CD8-positive, alpha-beta T cell (primary cell): ENCODE measurements at places on chromosomes 12 and 14.

- no peak for DNase-seq
These were observed 42.0 kb downstream of the GPATCH2L start for GRCh38 chr14:76193696-76194095.

- DNase-seq, result no peak
These were observed 40.9 kb upstream of the RERGL start for GRCh38 chr12:18130851-18131250.

DNA sequence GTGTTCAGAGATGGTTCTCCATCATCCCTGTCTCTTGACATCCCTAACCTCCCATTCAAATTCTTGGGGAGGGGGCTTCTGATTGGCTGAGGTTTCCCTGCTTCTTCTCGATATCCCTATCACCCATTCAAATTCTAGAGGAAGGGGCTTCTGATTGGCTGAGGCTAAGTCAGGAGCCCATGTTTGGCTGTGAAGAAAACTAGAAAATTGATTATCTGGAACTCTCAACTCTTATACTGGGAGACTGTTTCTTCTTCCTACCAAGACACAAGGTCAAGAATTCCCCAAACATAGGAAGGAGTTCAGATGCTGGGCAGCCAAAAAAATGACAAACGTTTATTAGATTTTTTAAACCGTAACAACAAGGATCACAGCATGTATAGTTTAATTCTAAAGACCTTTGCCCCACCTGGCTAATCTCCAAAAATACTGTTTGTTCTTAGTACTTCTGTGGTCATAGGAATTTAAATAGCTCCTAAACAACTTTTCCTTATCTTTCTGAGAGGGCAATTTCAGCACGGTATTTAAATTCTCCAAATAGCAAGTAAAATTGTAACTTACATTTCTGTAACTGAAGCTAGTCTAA, 26.4 kb downstream of the SPIC start:
- no peak for DNase-seq

DNA sequence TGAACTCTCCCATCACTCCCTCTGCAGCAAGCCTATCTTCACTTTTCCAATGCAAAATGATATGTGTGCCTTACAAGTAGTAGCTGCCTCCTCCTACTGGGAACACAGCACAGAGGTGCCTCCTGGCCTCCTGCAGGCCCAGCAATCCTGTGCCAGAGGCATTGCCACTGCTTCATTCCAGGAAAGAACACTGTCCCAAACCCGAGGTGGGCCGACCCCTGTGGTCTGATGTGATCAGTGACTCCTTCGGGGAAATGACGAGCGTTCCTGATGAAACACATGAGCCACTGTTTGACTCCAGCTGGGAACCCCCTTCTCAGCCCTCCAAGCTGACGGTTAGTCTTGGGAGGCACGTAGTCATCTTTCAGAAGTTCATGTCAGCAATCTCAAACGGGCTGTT, 19.5 kb downstream of the PSMC1 start:
- DNase-seq, result no peak

- no peak for DNase-seq
These were observed 430.9 kb downstream of the PCNX1 start for GRCh38 chr14:71338153-71338552.

DNA sequence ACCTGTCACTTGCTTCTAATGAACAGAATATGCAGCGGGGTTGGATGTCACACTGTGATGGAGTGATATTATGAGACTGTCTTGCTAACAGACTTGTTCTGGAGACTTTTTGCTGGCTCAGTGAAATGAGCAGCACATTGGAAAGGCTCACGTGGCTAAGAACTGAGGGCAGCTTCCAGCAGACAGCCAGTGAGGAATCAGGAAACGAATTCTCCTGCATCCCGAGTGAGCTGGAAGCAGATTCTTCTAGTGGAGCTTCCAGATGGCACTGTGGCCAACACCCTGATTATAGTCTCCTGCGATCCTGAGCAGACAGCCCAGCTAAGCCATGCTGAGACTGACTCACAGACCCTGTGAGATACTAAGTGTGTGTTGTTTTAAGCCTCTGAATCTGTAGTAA, 16.1 kb upstream of the TSPAN9 start:
- no peak for DNase-seq

DNA sequence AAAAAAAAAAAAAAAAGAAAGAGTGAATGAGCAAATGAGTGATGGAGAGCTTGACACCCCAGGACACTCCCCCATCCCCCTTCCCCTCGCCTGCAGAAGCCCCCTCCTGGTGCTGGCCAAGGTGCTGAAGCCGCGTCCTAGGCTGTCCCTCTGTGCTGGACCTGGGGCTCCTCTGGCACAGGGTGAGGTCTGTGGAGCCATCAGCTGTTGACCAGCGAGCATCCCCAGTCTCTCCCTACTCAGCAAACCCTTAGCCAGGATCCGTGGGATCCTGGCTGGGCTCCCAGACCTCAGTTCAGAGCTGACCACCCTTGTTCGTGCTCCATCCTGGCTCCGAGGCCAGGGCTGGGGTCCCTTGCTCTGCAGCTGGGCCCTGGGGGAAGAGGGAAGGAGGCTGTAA, 5.4 kb upstream of the KIF26A start:
- DNase-seq, result no peak

- no peak for DNase-seq
These were observed 12.3 kb downstream of the CAPS2 start for GRCh38 chr12:75317784-75318183.

DNA sequence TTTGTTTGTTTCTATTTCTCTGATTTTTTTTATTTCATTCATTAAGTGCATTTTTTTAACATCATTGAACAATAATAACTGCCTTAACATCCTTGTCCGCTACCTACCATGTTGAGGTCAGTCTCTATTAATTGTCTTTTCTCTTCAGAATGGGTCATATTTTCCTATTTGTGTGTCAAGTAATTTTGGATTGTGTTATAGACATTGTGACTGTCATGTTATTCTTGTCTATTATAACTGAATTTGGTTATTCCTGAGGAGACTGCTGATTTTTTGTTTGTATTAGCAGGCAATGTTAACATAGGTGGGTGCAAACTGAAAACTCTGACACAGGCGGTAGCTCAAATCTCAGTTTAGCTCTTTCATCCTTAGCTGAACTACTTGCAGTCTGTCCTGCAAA, 169.9 kb downstream of the DICER1 start:
- DNase-seq, result no peak

- no peak for DNase-seq
These were observed 2.6 kb downstream of the EGLN3 start for GRCh38 chr14:33948145-33948868.

DNA sequence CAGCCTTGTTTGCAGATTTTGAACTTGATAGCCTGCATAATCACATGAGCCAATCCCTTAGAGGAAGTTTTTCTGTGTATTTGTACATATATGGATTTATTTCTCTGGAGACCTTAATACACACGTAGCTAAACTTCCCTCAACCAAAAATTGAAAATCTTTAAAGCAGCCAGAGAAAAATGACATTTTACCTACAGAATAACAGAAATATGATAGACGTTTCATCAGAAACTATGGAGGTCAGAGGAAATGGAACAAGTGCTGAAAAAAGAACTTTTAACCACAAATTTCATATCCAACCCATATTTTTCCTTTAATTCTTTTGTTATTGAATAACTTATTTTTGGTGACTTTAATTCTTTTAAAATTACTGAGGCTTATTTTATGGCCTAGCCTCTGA, 177.7 kb downstream of the CCDC91 start:
- no peak for DNase-seq

DNA sequence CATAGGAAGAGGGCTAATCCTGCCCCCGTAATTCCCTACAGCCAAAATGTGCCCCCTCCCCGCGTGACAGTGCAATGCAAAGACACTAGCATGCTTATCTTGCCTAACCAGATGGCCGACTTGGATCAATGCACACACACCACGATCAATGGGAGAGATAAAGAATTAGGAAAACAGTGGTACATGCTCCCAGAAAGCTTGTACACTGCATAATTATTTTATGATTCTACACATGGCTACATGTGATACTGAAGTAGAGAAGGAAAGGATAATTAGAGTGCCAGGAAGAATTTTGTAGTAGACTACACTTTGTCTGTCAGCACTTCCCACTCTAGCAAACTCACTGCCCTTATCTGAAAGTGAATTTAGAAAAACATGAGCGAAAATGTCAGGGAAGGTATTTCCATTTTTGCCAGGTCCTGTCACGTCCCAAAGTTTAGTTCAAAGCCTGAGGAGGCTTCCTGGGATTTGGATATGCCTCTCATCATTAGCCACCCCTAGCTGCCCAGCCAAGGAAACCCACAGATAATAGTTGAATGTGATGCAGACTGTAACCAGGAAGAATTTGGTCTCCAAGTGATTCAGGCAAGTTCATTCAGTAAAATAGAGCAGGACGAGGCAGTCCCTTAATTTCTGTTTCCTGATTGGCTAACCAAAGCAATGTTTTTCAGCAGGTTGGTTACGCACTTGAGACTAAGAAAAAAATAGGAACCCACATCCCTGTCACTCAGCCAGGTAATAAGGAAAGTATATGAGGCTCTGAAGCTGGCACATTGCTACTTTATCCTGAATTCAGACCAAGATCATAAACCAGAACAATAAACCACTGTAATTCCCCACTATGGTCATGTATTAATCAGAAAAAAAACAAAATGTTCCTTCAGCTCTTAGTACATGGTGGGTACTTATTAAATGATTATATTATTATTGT, 199.6 kb upstream of the OTX2 start:
- DNase-seq, result no peak

GRCh38 chr14:25993830-25994229, 604.0 kb downstream of the NOVA1 start:
- DNase-seq, result no peak

DNA sequence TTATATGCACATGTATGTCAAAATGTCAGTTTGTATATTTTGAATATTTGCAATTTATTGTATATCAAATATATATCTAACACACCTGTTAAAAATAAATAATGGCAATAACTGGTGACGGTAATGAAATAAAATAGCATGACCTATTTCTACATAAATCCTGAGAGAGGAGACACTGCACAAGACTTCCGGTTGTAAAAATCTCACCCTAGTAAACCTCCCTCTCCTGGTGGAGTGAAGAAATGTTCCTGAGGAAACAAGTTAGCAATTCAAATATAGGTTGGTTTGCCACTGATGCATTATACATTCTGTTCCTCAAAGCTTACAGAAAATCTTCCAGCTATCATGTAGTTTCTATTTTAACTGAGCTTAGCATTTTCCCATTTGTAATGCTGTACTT, 166.1 kb upstream of the SYT10 start:
- no peak for DNase-seq

GRCh38 chr14:104609666-104610065, 5.1 kb upstream of the TMEM179 start:
- no peak for DNase-seq

DNA sequence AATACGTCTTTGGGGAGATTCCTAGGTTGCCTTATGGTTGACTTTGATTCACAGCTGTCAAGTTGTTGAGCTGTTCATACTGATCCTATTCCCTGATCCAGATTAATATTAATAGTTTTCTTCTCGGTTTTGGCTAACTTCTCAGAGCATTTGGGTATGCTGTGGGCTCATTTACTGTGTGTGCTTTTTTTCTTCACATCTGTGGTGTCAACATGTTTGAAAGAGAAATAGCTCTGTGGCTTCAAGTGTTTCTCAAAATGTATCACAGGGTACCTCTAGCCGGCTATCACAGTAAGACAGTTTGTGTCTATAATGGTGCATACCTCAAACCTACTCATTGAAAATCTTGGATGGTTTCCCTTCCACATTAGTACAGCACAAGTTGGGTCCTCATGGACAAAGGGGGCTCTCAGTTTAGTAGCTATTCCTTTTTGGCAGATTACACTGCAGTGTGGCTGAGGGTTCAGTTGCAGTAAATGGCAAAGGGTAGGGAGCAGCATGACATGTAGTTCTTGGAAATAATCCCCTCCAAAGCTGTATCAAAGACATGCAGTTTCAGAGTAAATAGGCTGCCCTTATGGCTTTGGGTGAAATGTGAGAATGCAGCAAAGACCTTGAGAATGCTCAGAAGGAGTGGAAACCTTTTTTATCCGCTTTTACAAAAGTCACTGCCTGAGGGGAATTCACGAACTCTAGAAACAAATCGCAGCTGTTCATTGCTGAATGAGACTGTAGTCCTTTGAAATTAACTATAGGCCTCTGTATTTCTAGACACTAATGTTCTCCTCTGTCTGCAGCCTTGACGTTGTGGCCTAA, 102.4 kb upstream of the ATF1 start:
- DNase-seq, result no peak

DNA sequence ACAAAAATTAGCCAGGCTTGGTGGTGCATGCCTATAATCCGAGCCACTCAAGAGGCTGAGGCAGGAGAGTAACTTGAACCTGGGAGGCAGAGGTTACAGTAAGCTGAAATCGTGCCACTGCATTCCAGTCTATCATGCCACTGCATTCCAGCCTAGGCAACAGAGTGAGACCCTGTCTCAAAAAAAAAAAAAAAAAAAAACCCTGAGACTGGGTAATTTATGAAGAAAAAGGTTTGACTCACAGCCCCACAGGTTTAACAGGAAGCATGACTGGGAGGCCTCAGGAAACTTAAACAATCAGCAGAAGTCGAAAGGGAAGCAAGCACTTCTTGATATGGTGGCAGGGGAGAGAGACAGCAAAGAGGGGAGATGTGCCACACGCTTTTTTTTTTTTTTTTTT, 123.2 kb downstream of the GXYLT1 start:
- no peak for DNase-seq

DNA sequence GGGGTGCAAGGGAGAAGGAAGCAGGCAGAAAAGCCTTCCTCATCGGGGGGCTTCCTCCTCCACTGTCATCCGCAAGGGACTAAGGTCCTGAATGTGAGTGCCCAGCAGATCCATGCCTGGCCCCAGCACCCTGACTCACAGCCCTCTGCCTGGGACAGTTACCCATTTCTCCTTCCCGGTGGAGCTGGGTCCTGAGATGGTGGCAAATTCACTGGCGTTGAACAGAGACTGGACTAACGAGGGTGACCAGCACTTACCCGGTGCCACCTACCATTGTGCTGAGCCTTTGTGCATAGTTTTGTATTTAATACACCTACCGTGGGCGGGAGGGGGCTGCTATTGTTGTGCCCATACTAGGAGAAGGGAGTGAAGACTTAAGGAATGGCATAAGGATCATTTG, 30.9 kb upstream of the PLEKHG6 start:
- DNase-seq, result no peak
